ENCODE measurements at places on chromosomes 3 and 15. TPM values are rescaled to one million over a fixed set of nuclear protein-coding genes. Genes with fewer than 3 reads are reported as not detected.

Gene CIB2
- 3.6 TPM for total RNA-seq

Gene SOX14
- not detected for total RNA-seq

Gene NUSAP1
- 51.1 TPM for total RNA-seq

Gene SLTM
- total RNA-seq, result 99.8 TPM

Gene TRIM42
- total RNA-seq, result not detected

Gene RFTN1
- total RNA-seq, result 31.4 TPM

Gene OXSR1
- total RNA-seq, result 39.4 TPM

Gene CFAP20DC
- 2.9 TPM for total RNA-seq

Gene PYDC2
- not detected for total RNA-seq

Gene GNAT1
- total RNA-seq, result not detected

Gene GBE1
- total RNA-seq, result 198 TPM

Gene GOLGA6D
- total RNA-seq, result not detected

Gene ITIH1
- not detected for total RNA-seq

Gene IQCF5
- not detected for total RNA-seq

Gene MEIS2
- 72.7 TPM for total RNA-seq

Gene ATP10A
- total RNA-seq, result 0.66 TPM

Gene SCAANT1
- not detected for total RNA-seq

Gene GALK2
- 90.9 TPM for total RNA-seq

Gene PARP15
- total RNA-seq, result under 0.01 TPM

Gene SHF
- total RNA-seq, result 2.5 TPM

Gene MYH15
- 0.62 TPM for total RNA-seq

Gene ROBO2
- 0.37 TPM for total RNA-seq

Gene SH3GL3
- total RNA-seq, result 0.11 TPM

Gene ANKDD1A
- total RNA-seq, result 3.1 TPM

Gene BBS4
- 23.8 TPM for total RNA-seq

Gene RAB6B
- 0.22 TPM for total RNA-seq

Gene ARRDC4
- 8.4 TPM for total RNA-seq

Gene CHRM5
- total RNA-seq, result 0.75 TPM

Gene APPL1
- 42.6 TPM for total RNA-seq

Gene SCN11A
- under 0.01 TPM for total RNA-seq

Gene ITIH4
- total RNA-seq, result 0.66 TPM

Gene ZNF620
- 0.87 TPM for total RNA-seq

Gene TLR9
- total RNA-seq, result under 0.01 TPM

Gene DNASE1L3
- total RNA-seq, result not detected
